ENCODE measurements at places on chromosomes 2 and 18.

DNA sequence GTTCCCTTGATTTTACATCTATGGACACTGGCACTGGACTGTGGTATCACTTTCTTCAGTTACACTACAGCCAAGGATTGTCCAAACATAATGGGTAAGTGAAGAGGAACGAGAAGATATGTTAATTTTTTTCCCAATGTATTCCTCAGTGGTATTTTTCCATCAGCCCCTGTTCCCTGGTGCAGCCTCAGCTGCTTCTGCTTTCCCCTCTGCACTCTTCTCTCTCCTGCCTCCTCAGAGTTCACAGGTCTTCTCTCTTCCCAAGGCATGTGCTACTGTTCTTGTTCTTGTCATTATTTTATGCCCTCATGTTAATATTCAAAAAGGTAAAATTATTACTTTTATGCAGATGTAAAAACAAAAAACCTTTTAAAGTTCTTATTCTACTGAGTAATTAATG is 378.0 kb upstream of the NRXN1 start:
- no peak for DNase-seq

DNA sequence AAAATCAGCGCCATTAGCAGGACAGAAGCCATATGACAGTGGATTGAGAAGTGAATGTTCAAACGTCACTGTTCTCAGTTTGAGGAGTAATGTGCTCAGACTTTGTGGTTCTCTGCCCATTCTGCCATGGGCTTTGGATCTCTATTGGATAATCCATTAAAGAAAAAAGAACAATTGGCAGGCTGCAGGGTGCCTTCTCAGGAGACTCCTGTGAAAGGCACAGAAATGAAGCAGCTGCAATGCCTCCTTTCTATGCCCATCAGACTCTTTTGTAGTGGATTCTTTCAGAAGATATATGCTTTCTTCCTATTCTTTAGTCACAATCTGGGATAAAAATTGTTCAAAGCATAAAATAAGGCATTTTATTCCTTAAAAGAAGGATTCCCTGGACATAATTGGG is 506.9 kb upstream of the KLHL29 start:
- no peak for DNase-seq

DNA sequence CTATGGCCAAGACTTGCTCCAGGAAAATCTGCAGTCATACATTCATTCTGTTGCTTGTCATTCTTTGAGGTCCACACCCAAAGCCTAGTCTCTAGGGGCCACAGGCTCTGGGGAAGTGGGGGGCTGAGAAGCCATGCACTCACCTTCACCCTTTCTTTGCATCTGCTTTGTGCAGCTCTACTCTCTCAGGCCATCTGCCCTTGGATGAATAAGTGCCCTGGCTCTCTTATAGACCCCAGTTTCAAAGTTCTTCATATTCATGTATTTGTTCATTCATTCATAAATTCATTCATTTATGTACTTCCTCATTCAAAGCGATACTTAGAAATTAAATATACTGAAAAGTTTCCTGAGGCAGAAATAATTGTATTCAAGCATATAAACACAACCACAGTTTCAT is 130.3 kb upstream of the FAM98A start:
- DNase-seq: no peak

- peak; percentile 9 for DNase-seq
Measured at GRCh38 chr2:32442020-32442467, 85.2 kb downstream of the BIRC6 start.

DNA sequence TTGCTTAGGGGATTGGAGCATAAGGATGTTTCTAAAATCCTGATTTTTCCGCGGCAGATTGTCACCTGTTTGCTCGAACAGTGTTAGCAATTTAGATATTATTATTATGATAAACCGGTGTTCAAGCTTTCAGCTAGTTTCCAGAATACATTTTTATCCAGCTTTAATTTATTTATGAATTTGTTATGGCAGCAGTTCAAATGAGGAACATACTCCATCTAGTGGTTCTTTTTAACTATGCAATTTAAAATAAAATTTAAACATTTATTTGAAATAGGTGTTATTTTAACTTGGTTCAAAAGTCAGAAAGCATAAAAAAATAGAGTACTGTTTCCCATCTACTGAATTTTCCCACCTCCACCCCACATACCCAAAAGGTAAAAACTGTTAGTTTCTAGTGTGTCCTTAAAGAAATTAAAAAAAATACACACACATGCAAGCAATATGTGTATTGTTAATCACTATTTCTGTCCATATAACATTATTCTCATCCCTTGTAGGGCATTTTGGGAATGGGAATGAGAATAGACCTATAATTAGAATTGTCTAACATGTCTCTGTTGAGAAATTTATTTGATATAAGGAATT is 23.2 kb downstream of the ACOXL start:
- no peak for DNase-seq

DNA sequence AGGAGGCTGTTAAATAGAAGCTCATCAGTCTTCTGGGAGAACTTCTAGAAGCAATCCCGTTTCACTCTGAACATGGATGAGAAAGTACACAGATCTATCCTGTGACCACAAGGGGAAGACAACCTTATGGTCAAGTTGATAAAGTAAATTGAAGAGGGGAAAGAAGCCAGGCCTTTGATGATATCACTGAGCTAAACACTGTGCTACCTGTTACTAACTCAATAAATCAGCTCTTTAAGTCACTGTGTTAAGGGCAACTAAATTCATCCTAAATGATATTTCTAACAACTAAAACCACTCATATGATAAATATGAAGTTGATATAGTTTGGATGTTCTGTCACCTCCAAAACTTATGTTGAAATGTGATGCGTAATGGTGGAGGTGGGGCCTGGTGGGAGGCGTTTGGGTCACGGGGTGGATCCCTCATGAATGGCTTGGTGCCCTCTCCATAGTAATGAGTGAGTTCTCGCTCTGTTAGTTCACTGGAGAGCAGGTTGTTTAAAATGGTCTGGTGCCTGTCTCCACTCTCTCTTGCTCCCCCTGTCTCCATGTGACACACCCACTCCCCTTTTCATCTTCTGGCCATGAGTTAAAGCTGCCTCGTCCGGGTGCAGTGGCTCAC is 23.6 kb downstream of the OLA1 start:
- DNase-seq: no peak

- DNase-seq: no peak
Measured at GRCh38 chr2:75551434-75551833, 9.3 kb downstream of the EVA1A start.

DNA sequence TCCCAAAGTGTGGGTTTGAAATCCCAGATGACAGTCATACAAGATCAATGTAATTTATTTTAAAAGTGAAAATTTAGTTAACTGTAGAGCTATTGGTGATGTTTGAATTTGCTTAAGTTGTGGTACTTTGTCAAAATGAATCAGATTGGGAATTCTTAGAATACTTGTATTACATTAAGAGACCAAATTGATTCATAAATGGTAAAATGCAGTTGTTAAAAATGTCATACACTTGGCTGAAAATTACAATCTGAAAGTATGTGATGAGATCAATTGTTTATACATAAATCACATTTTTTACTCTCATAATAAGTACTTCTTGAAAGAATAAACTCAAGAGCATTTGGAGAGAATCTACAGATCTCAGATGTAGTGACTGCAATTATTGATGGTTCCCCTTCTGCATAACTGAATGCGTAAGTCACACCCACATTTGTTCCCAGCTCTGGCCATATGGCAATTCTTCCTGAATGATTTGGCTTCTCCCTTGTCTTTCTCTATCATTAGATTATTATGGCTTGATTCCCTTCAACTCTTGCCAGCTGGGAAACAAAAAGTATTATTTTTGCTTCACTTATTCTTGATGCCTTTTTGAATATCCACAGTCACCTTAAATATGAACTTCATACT is 558.5 kb downstream of the CPS1 start:
- DNase-seq: no peak

- DNase-seq: no peak
Measured at GRCh38 chr2:120791962-120792297, 56.3 kb downstream of the GLI2 start.

DNA sequence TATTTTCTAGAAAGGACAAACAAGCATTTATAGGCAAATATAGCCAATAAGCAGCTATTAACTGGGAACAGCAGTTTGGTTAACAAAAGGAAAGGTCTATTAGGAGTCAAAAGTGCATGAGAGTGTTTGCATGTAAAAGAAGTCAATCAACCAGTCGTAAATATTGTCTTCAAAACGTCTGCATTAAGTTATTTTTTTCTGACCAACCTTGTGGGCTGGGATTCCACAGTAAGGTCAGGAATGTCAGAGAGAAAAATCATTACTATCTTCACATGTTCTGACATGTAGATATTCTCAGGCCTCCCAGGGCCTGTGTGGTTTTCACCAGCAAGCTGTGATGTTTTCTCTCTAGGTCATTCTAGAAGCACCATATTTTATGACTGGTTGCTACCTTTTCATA is 922.5 kb downstream of the SUCLG1 start:
- DNase-seq: no peak

GRCh38 chr18:47944972-47945852 is 14.8 kb upstream of the SMAD2 start:
- peak; percentile 44 for DNase-seq

GRCh38 chr2:111679202-111679601 is 204.8 kb downstream of the ANAPC1 start:
- DNase-seq: no peak

DNA sequence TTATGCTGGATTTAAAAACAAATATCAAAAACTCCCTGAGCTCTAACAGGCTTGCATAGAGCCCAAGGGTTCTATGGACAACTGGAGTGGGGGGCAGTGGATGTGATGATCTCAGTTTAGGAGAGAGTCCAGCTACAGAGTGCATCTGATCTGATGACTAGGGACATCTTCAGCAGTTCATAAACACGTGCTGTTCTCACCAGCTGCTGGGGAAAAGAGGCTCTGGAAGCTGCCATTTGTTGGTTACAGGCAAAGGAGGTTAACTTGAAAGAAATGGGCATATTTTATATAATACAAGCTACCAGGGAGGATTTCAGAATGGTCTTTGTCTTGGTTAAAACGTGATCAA is 36.0 kb upstream of the ZNF396 start:
- no peak for DNase-seq

DNA sequence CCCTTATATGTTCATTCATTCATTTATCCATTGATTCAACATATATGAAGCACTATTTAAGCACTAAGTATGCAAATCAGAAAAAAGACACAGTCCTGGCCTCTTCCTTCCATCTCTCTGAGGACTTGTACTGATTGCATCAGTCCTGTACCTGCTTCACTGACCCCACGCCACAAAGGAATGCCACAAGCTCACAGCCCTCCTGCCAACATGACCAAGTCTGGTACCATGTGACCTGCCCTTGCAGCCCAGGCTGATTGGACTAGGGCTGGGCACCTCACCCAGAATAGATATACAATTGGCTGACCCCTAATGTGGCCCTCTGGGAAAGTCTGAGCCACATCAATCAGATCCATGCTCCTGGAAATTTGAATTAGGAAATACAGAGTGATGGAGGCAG is 196.6 kb downstream of the AGPS start:
- no peak for DNase-seq

DNA sequence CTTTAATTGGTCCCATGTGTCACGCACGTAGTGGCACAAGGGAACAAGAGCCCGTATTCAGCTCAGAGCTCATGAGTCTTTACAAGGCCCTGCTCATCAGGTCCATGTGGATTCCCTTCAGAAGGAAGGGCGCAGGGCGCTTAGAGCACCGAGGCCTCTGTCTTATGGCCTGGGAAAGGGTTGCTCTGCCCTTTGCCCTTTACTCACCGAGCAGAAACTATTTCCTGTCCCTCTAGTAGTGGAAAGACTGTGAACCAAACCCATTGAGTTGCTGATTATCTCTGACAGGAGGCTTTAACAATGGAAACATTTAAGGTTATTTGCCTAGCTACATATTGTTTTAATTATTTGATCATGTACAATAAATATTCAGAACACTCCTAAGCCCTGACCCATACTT is 102.0 kb upstream of the ACAA2 start:
- no peak for DNase-seq

DNA sequence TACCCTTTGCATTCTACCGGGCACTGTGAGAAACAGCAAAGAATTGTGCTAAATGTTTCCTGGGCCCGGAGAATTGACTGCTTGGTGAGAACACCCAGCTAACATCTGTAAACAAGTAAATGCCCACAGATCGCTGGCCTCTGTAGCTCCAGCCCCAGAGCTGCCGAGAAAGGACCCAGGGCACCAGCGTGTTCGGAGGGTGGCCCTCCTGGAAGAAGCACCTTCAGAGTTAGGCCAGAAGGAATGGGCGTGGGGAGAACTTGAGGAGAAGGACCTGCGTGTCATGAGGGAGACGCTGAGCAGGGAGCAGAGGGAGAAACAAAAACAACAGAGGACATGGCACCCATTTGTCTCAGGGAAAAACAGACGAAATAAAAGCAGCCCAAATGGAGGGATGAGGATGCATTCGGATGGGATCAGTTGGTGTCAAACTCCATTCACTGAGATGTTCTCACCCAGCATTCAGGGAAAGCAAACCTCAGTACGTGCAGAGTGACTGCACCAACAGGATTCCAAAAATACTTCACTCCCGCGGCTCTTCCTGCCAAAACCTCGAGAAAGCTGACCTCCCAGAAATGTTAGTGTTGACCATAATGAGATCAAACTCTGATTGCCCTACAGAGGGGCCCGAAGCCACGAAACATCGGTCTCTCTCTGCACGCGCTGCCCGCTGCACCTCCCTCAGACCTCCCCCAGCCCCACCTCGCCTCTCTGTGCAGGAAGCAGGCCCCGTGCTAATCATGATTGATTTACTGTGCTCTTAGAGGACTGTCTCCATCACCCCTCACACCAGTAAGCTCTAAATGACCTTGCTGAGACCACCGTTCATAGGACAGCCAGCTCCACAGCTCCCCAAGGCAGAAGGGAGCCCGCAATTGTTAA is 376.3 kb upstream of the SALL3 start:
- DNase-seq: no peak

DNA sequence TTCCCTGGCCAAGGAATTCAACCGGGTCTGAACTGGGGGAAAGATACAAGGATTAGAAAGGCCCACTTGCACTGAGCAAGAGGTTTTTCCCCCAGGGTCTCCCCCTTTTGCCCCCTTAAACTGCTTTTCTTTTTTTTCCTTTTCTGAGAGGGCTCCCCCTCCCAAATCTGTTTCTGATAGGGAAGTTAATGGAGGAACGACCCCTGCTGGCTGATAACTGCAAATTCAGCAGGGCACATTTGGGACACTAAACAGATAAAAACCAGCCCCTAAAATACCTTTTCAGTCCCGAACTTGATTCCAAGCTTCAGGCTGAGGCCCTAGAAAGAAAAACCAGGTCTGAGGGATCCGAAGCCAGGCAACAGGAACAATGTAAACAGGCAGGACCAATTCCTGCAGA is 1012.4 kb upstream of the CRIM1 start:
- no peak for DNase-seq

- no peak for DNase-seq
Measured at GRCh38 chr2:64769392-64770044, 115.8 kb upstream of the SERTAD2 start.

- DNase-seq: no peak
Measured at GRCh38 chr2:30684026-30684425, 123.2 kb downstream of the CAPN13 start.

DNA sequence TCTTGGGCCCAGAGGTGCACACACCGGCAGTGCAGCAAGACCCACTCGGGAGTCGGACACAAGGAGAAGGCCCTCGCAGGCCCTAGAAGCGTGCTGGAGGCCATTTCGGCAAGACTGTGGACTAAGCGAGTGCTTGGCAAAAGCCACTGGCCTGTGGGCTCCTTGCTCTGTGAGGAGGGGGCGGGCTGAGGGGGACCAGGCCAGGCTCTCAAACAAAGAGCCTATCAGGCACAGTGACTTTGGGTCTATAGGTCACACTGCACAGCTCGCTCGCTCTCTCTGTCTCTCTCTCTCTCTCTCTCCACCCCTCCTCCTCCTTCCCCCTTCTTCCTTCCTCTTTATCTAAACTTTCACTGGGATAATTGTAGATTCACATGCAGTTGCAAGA is 23.6 kb upstream of the ZCCHC2 start:
- no peak for DNase-seq
